ENCODE measurements at places on chromosomes 1 and 21. TPM values are rescaled to one million over a fixed set of nuclear protein-coding genes. Genes with fewer than 3 reads are reported as not detected.

Gene TSPEAR
- total RNA-seq, result not detected

Gene S100A2
- total RNA-seq, result 97.7 TPM

Gene ANKRD45
- 1.1 TPM for total RNA-seq

Gene DLGAP3
- 0.07 TPM for total RNA-seq

Gene AJAP1
- total RNA-seq, result 0.69 TPM

Gene TXNIP
- total RNA-seq, result 2,445 TPM

Gene POU3F1
- total RNA-seq, result 38.2 TPM

Gene TMEM69
- 32.9 TPM for total RNA-seq

Gene WNT2B
- total RNA-seq, result 22.5 TPM

Gene KRTAP7-1
- total RNA-seq, result 4.4 TPM

Gene HMGCS2
- total RNA-seq, result 24.9 TPM

Gene KRTAP12-2
- 17.5 TPM for total RNA-seq

Gene WDR64
- total RNA-seq, result not detected

Gene FCER1G
- 8.6 TPM for total RNA-seq

Gene CD1B
- total RNA-seq, result not detected

Gene RPE65
- total RNA-seq, result not detected

Gene TMEM125
- 34.5 TPM for total RNA-seq

Gene IRF6
- 169 TPM for total RNA-seq

Gene DOP1B
- total RNA-seq, result 47.3 TPM

Gene CFAP45
- total RNA-seq, result 0.46 TPM

Gene OR10Z1
- total RNA-seq, result not detected
